ENCODE measurements at places on chromosomes 6 and 20.

DNA sequence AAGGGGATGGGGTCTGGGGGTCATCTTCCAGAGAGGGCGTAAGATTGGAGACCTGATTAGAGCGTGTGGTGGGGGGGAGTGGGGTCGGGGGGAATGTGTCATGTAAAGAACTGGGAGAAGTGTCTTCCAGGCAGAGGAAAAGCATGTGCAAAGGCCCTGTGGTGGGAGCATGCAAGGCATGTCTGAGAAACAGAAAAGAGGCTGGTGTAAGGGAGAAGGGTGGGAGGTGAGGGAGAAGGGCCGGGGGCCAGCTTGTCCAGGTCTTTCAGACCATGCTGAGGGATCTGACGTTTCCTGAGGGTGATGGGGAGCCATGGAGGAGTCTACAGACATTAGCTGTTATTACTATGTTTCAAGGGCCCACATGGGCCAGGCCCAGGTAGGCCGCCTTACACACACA is 30.4 kb upstream of the FKBP1A start:
- no peak for DNase-seq

DNA sequence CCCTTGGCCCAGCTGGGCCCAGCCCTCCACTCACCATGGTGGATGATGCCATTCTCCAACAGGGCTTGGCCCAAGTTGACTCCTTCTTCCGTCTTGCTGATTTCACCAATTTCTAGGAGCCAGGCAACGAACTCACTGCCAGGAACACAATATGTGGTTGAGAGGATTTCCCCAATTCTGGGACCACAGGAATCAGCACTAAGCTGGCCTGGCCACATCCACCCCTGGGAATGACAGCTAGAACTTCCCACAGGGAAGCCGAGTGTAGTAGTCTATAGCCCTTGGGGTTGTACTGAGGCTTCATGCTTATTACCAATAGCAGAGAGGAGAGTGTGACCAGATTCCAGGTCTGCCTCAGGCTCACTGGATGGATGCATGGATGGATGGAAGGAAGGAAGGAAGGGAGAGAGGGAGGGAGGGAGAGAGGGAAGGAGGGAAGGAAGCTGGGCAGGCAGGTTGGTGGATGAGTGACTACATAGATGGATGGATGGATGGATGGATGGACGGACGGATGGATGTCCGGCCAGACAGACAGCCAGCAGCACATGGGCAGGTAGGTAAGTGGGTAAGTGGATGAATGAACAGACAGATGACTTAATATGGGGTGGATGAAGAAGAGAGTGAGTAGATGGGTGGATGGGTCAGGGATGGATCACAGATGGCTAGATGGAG is 146.5 kb downstream of the PREX1 start:
- DNase-seq: no peak

DNA sequence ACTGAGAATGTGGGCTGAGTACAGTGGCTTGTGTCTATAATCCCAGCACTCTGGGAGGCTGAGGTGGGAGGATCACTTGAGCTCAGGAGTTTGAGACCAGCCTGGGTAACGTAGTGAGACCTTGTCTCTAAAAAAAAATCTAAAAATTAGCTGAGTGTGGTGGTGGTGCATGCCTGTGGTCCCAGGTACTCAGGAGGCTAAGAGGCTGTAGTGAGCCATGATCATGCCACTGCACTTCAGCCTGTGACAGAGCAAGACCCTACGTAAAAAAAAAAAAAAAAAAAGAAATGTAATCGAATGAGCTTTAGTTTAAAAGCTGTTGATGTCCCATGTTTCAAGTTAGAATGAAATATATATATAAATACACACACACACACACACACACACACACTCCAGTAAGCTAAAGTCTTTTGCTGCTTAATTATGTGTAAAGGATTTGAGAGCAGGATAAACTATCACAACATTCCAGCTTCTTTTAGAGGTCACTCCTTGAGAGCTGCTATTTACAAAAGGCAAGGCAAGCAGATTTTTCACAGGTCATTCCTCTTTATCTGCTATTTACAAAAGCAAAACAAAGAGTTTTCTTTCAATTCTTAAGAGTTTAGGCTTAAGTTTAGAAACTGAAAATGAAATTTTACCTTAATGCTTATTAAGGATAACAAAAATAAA is 4.7 kb upstream of the MICAL1 start:
- DNase-seq: no peak

GRCh38 chr6:7424058-7424457 is 34.5 kb downstream of the RIOK1 start:
- DNase-seq: no peak

GRCh38 chr20:62639765-62640164 is 2.5 kb upstream of the SLCO4A1 start:
- DNase-seq: no peak
